ENCODE measurements at places on chromosomes 4 and X. TPM values are rescaled to one million over a fixed set of nuclear protein-coding genes. Genes with fewer than 3 reads are reported as not detected.

The VCX2 gene
- not detected for total RNA-seq

The PRR32 gene
- not detected for total RNA-seq

The MANBA gene
- 20.9 TPM for total RNA-seq

GRCh38 chr4:8765631-8766590 is 105.7 kb downstream of the HMX1 start:
- H3K4me1 ChIP-seq: no peaks in the 10 kb centered on the region
- no peaks in the 10 kb centered on the region for H3K36me3 ChIP-seq
- H3K27me3 ChIP-seq: no peaks in the 10 kb centered on the region
- DNase-seq: peak; percentile 31
- no peak overlapping the region for H3K27ac ChIP-seq
- no peak overlapping the region for H3K4me3 ChIP-seq

GRCh38 chr4:163332526-163333406 is at the start of gene NPY1R:
Gene NPY1R, minus strand, starts transcription at chr4:163332596. Its CDS starts 6,042 bp downstream, at chr4:163326554.
- DNase-seq: peak; percentile 80
- no peaks in the 10 kb centered on the region for H3K36me3 ChIP-seq
- no peaks in the 10 kb centered on the region for H3K27me3 ChIP-seq
- H3K4me1 ChIP-seq: peaks cover 2% of the 10 kb centered on the region

DNA sequence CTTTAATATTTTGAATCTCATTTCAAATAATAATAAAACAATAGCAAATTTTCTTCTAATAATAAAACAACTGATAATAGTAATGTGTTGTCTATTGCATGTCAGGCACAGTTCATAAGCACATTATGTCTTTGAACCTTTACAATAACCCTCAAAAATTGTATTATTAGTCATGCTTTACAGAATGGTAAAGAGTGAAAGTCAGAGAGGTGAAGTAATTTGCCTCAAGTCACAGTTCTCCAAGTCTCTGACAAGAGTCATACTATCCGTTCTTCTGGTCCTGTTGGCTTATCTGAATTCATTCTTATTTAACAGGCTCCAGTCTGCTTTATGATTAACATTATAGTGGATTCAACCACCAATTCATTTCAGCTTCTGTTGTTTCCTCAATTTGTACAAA is 313.0 kb downstream of the AFF2 start:
- H3K4me3 ChIP-seq: no peak overlapping the region
- H3K27ac ChIP-seq: no peak overlapping the region
- no peaks in the 10 kb centered on the region for H3K36me3 ChIP-seq
- H3K27me3 ChIP-seq: no peaks in the 10 kb centered on the region
- no peaks in the 10 kb centered on the region for H3K4me1 ChIP-seq
- DNase-seq: no peak

GRCh38 chr4:98950925-98951324 is 22.0 kb upstream of the EIF4E start:
- H3K36me3 ChIP-seq: no peaks in the 10 kb centered on the region
- H3K4me3 ChIP-seq: no peak overlapping the region
- no peaks in the 10 kb centered on the region for H3K27me3 ChIP-seq
- H3K4me1 ChIP-seq: peaks cover 3% of the 10 kb centered on the region
- H3K27ac ChIP-seq: no peak overlapping the region

- H3K27me3 ChIP-seq: no peaks in the 10 kb centered on the region
- DNase-seq: no peak
- no peak overlapping the region for H3K27ac ChIP-seq
- peaks cover 2% of the 10 kb centered on the region for H3K4me1 ChIP-seq
- no peaks in the 10 kb centered on the region for H3K36me3 ChIP-seq
Measured at GRCh38 chrX:17559728-17560379, 177.4 kb upstream of the SCML1 start.

DNA sequence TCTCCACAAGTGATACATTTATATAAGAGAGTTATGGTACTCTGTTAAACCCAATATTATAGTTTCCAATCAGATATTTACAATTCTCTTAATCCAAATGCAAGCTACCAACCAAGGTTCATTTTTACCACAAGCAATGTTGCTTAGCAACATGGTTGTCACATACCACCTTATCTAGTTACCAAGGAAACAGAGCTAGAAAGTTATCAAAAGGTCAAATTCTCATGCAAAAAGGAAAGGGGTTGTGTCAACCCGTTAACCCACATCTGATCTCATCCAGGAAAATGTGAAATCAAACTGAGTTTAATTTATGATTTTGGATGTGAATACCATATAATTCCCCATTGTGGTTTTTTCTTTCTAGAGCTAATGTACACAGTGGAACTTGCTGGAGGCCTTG is 274.1 kb upstream of the MAGEB2 start:
- no peaks in the 10 kb centered on the region for H3K27me3 ChIP-seq
- no peak for DNase-seq
- H3K27ac ChIP-seq: no peak overlapping the region
- H3K36me3 ChIP-seq: no peaks in the 10 kb centered on the region

DNA sequence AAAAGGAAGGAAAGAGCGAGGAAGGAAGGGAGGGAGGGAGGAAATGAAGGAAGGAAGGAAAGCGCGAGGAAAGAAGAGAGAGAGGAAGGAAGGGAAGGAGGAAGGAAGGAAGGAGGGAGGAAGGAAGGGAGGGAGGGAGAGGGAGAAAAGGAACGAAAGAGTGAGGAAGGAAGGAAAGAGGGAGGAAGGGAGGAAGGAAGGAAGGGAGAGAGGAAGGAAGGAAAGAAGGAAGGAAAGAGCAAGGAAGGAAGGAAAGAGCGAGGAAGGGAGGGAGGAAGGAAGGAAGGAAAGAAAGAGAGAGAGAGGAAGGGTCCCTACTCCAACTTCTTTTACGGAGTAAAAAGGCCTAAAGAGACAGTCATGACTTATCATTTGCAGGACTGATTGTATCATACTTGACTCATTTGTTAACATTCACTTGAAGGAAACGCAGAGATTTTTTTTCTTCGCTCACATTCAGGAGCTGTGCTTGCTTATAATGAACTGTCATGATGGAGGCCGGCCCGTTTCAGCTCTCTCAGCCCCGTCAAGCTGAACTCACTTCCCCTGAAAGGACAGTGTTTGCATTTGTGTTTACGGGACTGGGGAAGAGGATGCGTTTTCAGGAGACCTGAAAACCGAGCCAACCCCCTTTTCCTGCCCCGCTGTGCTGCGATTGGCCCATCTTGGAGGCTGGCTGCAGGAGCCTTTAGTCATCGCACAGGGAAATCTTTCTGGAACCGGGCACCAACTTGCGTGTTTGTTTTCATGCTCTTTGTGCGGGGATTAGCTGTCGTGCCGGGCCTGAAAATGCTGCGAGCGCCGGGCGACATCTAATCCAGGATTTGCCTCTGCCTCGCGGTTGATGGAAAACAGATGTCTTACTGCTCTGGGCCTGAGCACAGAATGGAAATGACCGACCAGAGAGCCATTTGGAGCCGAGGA is 17.8 kb downstream of the TRIM2 start:
- H3K36me3 ChIP-seq: no peaks in the 10 kb centered on the region
- peak overlapping the region; percentile 64 for H3K4me3 ChIP-seq
- H3K27ac ChIP-seq: no peak overlapping the region
- no peaks in the 10 kb centered on the region for H3K4me1 ChIP-seq

DNA sequence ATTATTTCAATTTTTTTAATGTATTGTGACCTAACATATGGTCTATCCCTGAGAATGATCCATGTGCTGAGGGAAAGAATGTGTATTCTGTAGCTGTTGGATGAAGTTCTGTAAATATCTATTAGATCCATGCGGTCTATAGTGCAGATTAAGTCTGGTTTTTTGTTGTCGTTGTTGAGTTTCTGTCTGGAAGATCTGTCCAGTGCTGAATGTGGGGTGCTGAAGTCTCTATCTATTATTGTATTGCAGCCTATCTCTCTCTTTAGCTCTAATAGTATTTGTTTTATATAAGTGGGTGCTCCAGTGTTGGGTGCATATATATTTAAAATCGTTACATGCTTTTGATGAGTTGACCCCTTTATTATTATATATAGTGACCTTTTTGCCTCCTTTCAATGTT is 26.2 kb upstream of the PAGE3 start:
- DNase-seq: no peak
- no peaks in the 10 kb centered on the region for H3K36me3 ChIP-seq
- no peaks in the 10 kb centered on the region for H3K27me3 ChIP-seq
- no peak overlapping the region for H3K27ac ChIP-seq

DNA sequence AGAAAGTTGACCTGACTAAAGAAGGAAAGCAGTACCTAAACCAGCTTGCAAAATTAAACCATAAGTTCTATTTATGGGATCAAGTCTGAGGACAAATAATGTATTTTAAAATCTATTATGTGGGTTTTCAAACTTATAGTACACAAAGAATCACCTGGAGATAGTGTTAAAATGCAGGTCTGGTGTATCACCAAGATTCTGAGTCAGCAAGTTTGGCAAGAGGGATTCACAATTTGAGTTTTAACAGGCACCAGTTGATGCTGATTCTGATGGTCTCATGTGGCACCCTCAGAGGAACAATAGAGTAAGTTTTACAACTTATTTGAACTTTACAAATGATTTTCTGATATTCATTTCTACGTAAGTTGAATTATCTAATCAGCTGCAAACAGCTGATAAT is 9.1 kb upstream of the STATH start:
- H3K4me3 ChIP-seq: no peak overlapping the region
- no peaks in the 10 kb centered on the region for H3K27me3 ChIP-seq
- no peaks in the 10 kb centered on the region for H3K36me3 ChIP-seq
- no peak overlapping the region for H3K27ac ChIP-seq
- no peak for DNase-seq
- no peaks in the 10 kb centered on the region for H3K4me1 ChIP-seq

GRCh38 chrX:134161162-134161561 is 75.8 kb upstream of the CCDC160 start:
- no peaks in the 10 kb centered on the region for H3K27me3 ChIP-seq
- H3K36me3 ChIP-seq: no peaks in the 10 kb centered on the region
- H3K4me3 ChIP-seq: no peak overlapping the region
- DNase-seq: no peak
- H3K4me1 ChIP-seq: no peaks in the 10 kb centered on the region

DNA sequence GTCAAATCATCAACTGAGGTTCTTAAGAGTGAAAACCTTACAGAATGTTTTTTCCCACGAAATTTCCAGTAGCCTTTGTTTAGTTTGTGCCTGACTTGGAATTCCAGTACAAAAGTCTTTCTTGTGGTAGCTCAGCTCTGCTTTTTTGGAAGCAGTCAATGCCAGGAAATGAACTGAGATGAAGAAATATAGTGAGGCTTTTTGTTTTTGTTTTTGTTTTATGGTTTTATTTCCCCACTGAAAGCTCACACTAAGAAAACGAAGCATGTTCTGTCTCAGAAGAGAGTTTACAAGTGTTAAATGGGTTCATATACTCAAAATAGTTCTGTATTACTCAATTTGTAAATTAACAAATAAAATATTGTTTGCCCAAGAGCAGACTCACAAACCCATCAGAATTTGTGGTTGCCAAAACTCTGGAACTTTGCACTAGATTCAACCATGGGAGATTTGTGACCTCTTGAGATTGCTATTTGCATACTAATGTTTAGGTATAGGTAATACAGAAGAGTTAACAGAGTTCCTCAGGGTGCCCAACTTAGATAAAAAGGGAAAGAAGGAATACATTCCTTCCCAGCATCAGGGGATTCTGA is 1060.8 kb downstream of the FAT4 start:
- no peaks in the 10 kb centered on the region for H3K36me3 ChIP-seq
- H3K27ac ChIP-seq: no peak overlapping the region
- H3K4me3 ChIP-seq: no peak overlapping the region
- H3K27me3 ChIP-seq: no peaks in the 10 kb centered on the region
- no peaks in the 10 kb centered on the region for H3K4me1 ChIP-seq

DNA sequence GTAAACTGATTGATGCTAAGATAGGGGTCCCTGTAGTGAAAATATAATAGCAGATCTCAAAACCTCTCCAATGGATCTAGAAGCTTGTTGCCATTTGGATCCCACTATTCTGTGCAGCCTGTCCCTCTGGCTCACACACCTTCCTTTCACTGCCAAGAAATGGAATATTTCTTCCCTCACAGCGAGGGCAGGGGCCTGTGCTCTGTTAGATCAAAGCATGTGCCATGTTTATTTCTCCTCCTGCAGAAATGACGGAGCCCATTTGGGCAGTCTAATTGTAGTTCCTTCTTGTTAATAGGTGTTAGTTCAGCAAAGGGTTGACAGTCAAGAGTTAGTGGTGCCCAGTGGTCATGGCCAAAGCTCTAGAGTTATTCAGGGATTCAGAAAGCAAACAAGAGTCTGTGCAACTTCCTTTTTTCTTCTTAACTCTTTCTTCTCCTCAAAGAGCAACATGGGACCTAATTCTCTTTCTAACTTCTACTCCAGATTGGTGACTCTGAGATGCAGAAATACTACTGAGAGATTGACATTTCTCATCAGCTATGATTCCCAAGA is 106.8 kb downstream of the STOX2 start:
- DNase-seq: no peak
- H3K4me1 ChIP-seq: no peaks in the 10 kb centered on the region
- no peak overlapping the region for H3K4me3 ChIP-seq
- H3K27ac ChIP-seq: no peak overlapping the region

GRCh38 chr4:52951016-52951415 is 88.9 kb downstream of the RASL11B start:
- no peaks in the 10 kb centered on the region for H3K4me1 ChIP-seq
- no peak for DNase-seq
- no peak overlapping the region for H3K27ac ChIP-seq

GRCh38 chr4:119825696-119826095 is 197.1 kb upstream of the PDE5A start:
- H3K4me3 ChIP-seq: no peak overlapping the region
- H3K36me3 ChIP-seq: no peaks in the 10 kb centered on the region
- no peak for DNase-seq
- no peak overlapping the region for H3K27ac ChIP-seq
- no peaks in the 10 kb centered on the region for H3K4me1 ChIP-seq

DNA sequence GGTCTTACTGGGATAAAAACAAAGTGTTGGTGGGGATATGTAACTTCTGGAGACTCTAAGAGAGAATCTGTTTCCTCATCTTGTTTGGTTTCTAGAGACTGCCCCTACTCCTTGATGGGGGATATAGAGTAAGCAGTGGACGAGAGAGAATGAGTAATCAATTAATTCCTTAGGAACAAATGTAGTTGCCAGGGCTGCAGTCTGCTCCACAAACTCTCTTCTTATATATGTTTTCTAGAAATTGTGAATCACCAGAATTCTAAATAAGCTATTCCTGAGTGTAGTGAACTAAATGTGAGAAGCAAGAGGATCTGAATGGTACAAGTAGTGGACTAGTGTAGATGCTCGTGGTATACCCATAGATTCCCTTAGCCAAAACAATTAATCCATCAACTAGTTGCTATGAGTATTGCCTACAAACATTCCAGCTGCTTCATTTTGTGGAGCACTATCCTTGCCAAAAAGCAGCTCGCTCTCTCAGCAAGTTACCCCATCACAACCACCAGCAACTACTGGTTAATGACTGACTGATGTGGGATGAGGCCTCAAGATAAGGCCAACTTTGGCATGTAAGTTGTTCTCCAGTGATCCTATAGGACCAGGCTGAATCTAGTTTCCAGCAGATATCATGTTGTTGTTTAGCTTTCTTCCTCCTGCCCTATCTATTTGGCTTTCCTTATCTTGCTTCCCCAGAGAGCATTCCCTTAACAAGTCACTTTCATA is 273.0 kb downstream of the SLC7A11 start:
- no peaks in the 10 kb centered on the region for H3K36me3 ChIP-seq
- no peak for DNase-seq
- H3K27me3 ChIP-seq: no peaks in the 10 kb centered on the region

- no peak overlapping the region for H3K27ac ChIP-seq
- no peaks in the 10 kb centered on the region for H3K4me1 ChIP-seq
- no peak for DNase-seq
- no peaks in the 10 kb centered on the region for H3K27me3 ChIP-seq
- no peaks in the 10 kb centered on the region for H3K36me3 ChIP-seq
Measured at GRCh38 chrX:45699158-45699557, 498.5 kb upstream of the DIPK2B start.
